ENCODE measurements at places on chromosomes 1 and 21. TPM values are rescaled to one million over a fixed set of nuclear protein-coding genes. Genes with fewer than 3 reads are reported as not detected.
A peak's percentile ranks its signal among the peaks of the same experiment; 100 is the strongest.

PAPPA2 gene
- total RNA-seq = 0.18 TPM

CLDN14 gene
- total RNA-seq = 7.9 TPM

PTGER3 gene
- 0.05 TPM for total RNA-seq

TSPAN1 gene
- total RNA-seq = 8.9 TPM

SLAMF8 gene
- total RNA-seq = not detected

ASTN1 gene
- total RNA-seq = not detected

GPR25 gene
- total RNA-seq = not detected

NBPF15 gene
- total RNA-seq = 52.3 TPM

OR2T2 gene
- total RNA-seq = not detected

SLFNL1 gene
- 0.18 TPM for total RNA-seq

LCE4A gene
- not detected for total RNA-seq

KCNQ4 gene
- total RNA-seq = 0.68 TPM

COL9A2 gene
- 0.12 TPM for total RNA-seq

GRCh38 chr1:102875756-102876155 lies 232.6 kb downstream of the COL11A1 start:
- no peak for DNase-seq

DNA sequence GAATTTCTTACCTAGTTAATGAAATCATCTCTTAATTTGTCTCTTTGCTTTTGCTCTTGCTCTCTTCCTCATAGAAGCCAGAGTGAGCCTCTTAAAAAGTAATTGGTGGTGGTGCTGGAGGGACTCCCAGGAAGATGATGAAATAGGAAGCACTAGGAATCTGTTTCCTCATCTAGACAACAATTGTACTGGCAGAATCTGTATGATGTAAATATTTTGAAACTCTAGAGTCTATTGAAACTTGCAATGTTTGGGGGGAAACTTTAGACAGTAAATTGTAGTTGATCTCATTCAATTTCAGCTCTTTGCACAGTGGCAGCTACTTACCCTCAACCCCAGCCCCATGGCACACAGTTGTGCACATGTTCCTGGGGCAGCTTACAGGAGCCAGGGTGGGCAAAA lies 10.6 kb downstream of the RGSL1 start:
- DNase-seq = no peak

- DNase-seq = no peak
Observed at GRCh38 chr1:110879758-110880606, 7.0 kb downstream of the CD53 start.

DNA sequence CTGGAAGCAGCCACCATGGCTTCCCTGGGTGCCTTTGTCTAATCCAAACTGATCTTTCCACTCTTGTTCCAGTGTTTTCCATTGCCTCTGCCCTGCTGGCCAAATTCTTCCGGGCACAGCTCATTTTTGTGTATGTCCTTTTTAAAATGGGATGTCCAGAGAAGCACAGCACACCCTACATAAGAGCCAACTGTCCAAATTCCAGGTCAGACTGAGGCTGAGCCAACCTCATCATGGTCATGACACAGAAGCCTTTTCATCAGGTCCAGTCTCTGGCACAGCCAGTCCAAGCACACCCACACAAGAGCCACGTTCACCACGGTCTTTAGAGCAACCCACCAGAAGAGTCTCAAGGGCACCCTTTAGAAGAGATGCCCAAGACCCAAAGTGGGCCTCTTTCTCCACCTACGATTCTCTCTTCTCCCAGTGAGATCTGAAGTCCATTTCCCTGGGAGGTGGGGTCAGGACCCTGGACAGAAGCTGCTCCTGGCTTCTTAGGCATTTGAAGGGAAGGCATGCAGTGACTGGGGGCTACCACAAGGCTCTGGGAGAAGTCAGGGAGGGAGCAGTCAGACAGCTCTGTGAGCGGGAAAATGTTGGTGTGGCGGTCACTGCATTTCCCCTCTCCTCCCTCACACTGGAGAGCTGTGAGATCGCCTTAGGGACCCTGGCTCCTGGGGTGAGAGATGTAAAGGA lies 53.2 kb downstream of the SYT2 start:
- peak; percentile 5 for DNase-seq

GRCh38 chr1:116679091-116679827 lies 11.7 kb upstream of the IGSF3 start:
- no peak for DNase-seq

DNA sequence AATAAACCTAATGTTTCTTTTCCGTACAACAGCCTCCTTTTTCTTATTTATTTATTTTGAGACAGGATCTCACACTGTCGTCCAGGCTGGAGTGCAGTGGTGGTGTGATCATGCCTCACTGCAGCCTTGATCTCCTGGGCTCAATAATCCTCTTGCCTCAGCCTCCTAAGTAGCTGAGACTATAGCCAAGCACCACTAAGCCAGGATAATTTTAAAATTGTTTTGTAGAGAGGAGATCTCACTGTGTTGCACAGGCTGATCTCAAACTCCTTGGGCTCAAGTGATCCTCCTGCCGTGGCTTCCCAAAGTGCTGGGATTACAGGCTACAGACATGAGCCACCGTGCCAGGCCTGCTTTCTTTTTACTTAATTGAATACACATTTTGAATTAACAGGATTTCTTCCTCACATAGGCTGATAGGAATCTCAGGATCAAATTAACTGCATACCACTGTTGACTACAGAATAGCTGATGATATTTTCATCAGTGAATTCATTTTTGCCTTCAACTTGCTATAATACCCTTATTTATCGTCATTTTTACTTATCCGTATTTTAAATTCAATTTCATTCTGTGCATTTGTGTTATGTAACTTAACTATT lies 2010.5 kb downstream of the NCAM2 start:
- no peak for DNase-seq

DNA sequence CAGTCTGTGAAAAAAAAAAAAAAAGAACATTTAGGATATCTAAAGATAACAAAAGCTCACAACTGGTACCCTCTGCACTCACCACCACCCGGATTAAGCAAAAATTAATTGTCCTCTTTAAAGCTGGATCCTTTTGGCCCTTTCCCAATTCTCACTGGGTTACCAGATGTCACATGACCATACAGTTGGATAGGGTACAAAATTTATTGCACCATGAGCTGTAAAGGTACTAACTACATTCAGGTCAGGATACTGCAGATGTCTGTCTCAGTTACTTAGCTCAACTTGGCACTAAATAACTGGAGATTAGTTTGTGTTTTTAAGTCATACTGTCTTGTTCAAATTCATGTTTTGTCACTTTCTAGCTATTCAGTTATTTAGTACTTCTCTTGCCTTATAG lies 96.3 kb downstream of the GPATCH2 start:
- DNase-seq = no peak

DNA sequence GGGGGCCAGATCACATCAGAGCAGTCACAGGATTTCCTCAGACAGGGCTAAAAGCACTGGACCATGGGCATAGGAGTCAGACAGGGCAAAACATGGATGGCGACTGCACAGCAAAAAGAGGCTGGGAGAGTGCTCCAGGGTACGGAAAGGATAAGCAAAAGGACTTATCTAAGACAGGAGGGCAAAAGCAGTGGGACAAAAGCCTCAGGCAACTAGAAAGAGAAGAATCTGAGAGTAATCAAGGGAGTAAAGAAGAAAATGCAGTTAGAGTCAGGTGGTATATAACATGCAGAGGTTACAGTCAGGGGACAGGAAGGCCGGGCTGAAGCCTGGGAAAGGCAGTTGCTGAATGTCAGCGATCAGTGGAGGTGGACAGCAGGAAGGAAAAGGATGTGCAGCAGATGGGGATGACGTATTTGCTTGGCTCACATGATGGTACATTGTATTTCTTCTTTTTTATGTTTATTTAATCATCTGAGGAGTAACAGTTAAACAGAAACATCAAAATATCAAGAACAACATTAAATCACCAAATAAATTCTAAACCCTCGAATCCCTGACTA lies 63.1 kb upstream of the CNN3 start:
- DNase-seq = no peak

GRCh38 chr1:145711213-145711651 lies 4.1 kb upstream of the PDZK1 start:
- no peak for DNase-seq

GRCh38 chr1:218401441-218401997 lies 56.4 kb downstream of the TGFB2 start:
- DNase-seq = no peak

- DNase-seq = peak; percentile 7
Observed at GRCh38 chr1:170730438-170730837, 66.5 kb downstream of the PRRX1 start.

DNA sequence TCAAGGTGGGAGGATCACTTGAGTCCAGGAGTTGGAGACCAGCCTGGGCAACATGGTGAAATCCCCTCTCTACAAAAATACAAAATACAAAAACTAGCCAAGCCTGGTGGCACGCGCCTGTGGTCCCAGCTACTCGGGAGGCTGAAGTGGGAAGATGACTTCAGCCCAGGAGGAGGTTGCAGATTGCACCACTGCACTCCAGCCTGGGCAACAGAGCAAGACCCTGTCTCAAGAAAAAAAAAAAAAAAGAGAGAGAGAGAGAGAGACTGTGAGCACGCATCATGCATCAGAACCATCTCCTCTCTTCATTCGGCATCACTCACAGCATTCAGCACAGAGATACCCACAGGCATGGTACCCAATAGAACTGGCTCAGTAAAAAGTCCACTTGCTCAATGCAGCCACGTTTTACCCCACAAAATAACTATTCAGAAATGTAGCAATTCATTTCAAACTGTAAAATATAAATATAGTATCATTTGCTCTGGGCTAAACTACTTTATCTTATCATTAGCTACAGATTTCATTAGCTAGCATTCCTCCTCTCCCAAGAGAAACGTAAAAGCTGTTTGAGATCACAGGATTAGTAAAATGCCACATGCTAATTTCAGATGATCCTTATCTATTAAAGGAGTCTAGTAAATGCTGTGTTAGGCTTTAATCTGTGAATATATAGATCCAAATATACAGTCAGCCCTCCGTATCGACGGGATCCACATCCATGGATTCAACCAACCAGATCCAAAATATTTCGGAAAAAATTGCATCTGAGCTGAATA lies 11.7 kb downstream of the LBR start:
- DNase-seq = no peak

DNA sequence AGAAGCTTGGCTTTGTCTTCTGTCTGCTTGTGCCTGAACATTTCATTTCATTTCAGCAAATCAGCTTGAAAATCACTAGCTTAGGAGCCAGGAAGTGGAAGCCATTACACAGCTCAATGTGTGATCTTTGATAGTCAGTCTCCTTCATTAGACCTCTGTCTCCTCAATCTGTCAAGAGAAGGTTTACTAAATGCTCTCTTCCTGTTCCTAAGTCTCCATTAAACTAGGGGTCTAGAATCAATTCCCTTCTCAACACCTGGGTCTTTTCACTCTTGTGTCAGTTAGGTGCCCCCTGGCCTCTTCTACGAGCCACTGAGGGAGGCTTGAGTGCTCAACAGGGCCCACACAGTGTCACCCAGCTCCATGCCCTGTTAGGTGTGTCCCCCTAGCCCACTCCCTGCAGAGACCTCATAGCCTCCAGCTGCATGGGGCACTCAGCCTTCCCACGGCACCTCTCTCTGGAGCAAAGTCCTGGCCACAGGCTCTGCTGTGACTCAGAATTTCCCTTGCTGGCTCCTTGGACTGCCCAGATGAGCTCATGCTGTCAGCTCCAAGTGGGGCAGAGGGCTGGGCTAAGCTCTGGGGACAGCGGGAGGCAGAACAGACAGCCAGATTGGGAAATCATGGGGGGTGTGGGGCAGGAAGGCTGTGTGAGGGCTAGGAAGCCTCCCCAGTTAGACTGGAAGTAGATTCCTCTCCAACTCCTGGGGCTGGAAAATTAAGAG lies 115.7 kb upstream of the IPO9 start:
- DNase-seq = peak; percentile 77

GRCh38 chr1:182368358-182368757 lies 23.2 kb downstream of the GLUL start:
- no peak for DNase-seq

- DNase-seq = no peak
Observed at GRCh38 chr1:98741164-98741563, 79.6 kb downstream of the SNX7 start.

DNA sequence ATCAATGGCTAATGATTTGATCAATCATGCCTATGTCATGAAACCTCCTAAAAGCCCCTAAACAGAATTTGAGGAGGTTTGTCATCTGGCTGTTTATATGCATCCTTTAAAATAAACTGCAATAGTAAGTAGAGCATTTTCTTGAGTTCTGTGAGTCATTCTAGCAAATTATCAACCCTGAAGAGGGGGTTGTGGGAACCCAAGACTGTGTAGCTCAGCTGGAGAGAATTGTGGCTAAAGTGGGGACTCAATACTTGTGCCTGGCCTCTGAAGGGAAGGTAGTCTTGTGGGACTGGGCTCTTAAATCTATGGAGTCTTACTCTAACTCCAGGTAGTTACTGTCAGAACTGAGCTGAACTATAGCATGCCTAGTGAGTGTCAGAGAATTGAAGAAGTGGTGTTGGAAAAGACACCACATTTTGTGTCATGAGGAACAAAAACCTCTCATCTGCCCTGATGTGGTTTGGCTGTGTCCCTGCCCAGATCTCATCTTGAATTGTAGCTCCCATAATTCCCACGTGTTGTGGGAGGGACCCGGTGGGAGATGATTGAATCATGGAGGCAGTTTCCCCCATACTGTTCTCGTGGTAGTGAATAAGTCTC lies 402.4 kb downstream of the USH2A start:
- DNase-seq = no peak

DNA sequence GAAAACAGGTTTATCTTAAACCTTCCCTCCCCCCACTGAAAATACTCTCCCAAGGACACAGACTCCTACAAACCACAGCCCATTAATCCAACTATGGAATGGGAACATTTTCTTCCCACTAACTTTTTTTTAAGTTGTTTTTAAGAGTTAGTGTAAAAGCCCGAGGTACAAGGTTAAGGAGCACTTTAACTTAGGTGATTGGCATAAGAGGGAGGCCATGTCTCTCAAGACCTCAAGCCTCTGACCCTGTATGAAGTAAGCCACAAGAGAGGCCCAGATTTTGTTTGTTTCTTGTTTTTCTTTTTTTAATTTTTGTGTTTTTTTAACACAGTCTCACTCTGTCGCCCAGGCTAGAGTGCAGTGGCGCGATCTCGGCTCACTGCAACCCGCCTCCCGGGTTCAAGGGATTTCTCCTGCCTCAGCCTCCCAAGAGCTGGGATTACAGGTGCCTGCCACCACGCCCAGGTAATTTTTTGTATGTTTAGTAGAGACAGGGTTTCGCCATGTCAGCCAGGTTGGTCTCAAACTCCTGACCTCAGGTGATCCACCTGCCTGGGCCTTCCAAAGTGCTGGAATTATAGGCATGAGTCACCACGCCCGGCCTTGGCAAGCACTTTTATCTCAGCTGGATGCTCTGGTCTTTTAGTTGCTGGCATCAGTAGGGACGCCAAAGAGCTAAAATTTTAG lies 14.4 kb downstream of the ARMH1 start:
- DNase-seq = no peak

GRCh38 chr1:40309374-40310128 lies 7.5 kb downstream of the COL9A2 start:
- DNase-seq = no peak

GRCh38 chr1:156122519-156123355 lies 8.2 kb downstream of the LMNA start:
- no peak for DNase-seq

DNA sequence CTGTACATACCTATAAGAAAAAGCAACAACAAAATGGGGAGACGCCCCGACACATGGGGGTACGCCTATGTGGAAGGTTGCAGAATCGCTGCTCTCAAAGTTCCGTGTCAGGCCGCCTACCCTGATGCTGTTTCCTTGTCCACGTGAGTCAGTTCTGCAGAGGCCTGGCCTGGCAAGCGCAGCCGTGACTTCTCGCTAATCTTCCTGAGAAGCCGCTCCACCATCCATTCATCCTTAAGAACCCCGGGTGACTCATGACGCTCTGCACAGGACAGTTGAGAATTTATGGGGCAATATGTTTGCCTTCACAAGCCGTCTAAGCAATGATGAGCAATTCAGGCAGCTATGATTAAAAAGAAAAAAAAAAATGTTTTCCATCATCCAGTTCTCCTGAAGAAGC lies 122.3 kb upstream of the TMPRSS2 start:
- no peak for DNase-seq

- DNase-seq = no peak
Observed at GRCh38 chr21:16304174-16305095, 574.7 kb downstream of the USP25 start.

Data from glomerular endothelial cell (primary cell).